ENCODE measurements at places on chromosomes 1 and 21. TPM values are rescaled to one million over a fixed set of nuclear protein-coding genes. Genes with fewer than 3 reads are reported as not detected.

GRCh38 chr1:248136811-248137210, 8.1 kb upstream of the OR2M5 start:
- H3K27me3 ChIP-seq: no peaks in the 10 kb centered on the region
- no peak overlapping the region for H3K4me3 ChIP-seq
- H3K4me1 ChIP-seq: no peaks in the 10 kb centered on the region
- H3K36me3 ChIP-seq: no peaks in the 10 kb centered on the region
- DNase-seq: no peak

CLEC20A gene
- not detected for total RNA-seq

PPFIA4 gene
- total RNA-seq: 78.8 TPM

- peaks cover under 1% of the 10 kb centered on the region for H3K27me3 ChIP-seq
- no peak overlapping the region for H3K27ac ChIP-seq
- DNase-seq: no peak
- H3K36me3 ChIP-seq: no peaks in the 10 kb centered on the region
- H3K4me1 ChIP-seq: no peaks in the 10 kb centered on the region
Measured at GRCh38 chr1:63924600-63924999, 150.8 kb downstream of the ROR1 start.

DNA sequence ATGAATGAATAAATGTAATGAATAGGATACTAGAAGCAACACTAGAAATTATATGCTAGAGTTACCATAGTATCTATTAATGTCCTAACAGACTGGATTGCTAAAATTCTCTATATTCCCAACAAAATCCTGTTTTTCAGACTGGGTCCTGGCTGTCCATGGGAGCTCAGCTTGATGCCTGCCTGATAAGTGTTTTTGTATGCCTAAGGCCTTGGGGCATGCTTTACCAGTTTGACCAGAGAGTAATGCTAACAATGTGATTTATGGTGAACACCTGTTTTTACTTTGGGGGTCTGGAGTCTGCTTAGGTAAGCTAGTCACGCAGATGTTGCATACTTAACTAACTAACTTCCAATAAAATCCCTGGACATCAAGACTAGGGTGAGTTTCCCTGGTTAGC, 318.8 kb upstream of the DEPDC1 start:
- no peaks in the 10 kb centered on the region for H3K4me1 ChIP-seq
- no peaks in the 10 kb centered on the region for H3K27me3 ChIP-seq
- H3K4me3 ChIP-seq: no peak overlapping the region

PROK1 gene
- not detected for total RNA-seq
